Activated CD4-positive, alpha-beta T cell treated with anti-CD3 and anti-CD28 coated beads, Interleukin-10, Interleukin-2, amounts not matched to agents 100 ng/mL and 50 ng/mL, durations not matched to agents 16 hours and 8 hours (primary cell): ENCODE measurements at places on chromosomes 7 and 10.

DNA sequence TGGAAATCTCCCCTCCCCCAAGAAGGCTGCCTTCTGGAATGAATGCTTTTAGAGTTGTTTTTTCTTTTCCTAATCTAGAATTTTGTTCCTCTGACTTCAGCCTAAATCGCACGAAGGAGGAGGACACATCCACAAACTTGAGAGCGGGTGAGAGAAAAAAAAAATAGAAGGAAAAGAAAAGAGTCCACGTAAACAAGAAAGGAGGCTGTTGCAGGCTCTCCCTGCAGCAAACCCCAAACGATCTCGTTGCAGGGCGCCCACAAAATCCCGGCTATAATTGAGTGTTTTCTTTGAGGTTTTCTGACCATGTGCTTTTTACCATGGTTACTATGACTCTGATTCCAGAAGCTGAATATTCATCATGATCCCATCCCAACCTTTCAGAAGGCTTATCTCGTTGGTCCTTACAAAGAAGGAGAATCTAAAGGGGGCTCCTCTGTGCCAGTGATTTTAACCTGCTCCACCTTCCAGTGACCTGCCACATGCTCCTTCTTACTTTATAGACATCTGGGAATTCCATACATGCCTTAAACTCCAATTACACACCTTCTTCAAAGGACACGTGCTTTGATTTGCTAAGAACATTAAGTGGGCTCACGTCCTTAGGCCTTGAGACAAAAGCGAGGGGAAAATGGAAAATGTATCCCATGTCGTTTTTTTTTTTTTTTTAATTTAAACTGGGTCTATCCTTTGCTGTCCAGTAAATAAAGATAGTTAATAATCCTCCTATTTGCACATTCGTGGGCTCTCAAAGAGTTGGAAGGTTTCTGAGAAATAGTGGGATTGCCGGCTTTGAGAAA lies 5.8 kb downstream of the TWIST1 start:
- DNase-seq: no peak

- DNase-seq: no peak
Observed at GRCh38 chr7:158495786-158496185, 91.8 kb downstream of the PTPRN2 start.

GRCh38 chr10:120943542-120943941 lies 92.4 kb downstream of the WDR11 start:
- no peak for DNase-seq

- DNase-seq: peak; percentile 77
Observed at GRCh38 chr10:3972460-3973301, 187.7 kb upstream of the KLF6 start.

DNA sequence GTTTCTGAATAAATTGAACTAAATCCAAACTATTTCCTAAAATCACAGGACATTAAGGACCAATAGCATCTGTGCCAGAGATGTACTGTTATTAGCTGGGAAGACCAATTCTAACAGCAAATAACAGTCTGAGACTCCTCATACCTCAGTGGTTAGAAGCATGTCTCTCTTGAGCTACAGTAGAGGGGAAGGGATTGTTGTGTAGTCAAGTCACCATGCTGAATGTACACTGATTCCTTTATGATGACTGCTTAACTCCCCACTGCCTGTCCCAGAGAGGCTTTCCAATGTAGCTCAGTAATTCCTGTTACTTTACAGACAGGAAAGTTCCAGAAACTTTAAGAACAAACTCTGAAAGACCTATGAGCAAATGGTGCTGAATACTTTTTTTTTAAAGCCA lies 13.9 kb downstream of the MEST start:
- no peak for DNase-seq

DNA sequence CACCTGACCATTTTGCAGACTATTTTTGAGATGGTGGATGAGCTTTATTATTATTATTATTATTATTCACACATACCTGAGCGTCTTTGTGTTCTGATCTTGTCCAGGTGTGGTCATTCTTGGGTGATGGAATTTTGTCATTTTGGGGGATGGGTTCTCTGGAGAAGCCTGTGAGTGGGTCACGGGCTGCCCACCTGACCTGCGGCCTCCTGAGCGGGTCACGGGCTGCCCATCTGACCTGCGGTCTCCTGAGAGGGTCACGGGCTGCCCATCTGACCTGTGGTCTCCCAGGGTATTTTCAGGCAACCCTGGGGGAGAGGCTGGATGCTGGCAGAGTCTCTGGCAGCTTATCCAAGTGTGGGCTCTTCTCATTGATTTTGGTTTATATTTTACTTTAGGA lies 7.3 kb downstream of the SCART1 start:
- no peak for DNase-seq

GRCh38 chr7:71933426-71933825 lies 478.7 kb downstream of the CALN1 start:
- DNase-seq: no peak

GRCh38 chr10:23081891-23082290 lies 13.5 kb upstream of the MSRB2 start:
- no peak for DNase-seq

GRCh38 chr7:118583641-118584040 lies 359.1 kb downstream of the ANKRD7 start:
- DNase-seq: no peak

DNA sequence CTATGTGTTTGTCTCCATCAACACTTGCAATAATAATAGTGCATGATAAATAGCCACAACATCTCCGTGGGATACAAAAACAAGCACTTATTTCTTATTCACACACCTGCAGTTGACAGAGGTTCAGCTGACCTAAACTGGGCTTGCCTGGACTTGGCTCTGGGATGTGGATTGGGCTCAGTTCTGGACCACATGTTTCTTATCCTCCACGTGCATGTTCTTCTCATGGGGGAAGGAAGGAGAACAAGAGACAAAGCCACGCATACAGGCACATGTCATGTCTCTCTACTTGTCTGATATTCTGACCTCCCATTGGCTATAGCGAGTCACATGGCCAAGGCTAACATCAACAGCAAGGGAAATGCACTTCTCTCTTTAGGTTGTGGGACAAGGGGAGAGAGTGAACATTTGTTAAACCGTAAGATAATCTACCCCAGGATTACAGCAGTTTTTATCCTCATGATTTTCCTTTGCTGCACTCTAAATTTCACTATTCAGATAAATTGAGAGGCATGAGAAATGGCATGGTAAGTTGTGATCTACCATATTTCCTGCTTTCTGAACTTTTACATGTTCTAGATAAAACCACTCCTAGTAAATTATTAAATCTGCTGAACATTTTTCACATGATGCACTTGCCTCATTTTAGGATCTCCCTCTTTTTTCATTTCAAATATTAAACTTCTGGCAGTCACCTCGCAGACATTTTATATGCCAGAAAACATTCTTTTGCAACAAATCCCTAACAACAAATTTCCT lies 33.7 kb downstream of the CFAP58 start:
- no peak for DNase-seq

DNA sequence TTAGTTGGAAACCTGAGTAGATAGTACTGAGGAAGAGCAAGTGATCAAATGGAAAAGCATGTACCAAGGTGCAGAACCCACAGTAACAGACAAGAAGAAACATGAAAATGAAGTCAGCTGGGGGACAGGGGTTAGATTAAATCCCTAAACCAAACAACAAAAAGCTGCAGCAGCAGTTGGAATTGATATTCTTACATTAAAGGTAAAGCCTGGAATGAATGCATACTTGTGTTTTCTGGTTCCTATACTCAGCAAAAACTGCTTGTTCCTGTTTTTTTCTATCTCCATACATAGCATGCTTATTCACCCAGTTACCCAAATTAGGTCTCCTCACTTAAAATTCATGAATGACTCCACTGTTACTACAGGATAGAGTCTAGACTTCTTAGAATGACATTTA lies 92.4 kb downstream of the TPST1 start:
- no peak for DNase-seq

GRCh38 chr10:58868736-58869435 lies 307.6 kb upstream of the PHYHIPL start:
- DNase-seq: no peak

DNA sequence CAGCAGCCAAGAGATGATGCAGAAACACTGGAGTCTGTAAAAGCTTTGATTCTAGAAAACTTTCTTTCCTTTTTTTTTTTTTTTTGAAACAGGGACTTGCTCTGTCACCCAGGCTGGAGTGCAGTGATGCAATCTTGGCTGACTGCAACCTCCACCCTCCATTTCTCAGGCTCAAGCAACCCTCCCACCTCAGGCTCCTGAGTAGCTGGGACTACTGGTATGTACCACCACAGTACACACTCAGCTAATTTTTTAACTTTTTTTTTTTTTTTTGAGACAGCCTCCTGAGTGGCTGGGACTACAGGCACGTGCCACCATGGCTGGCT lies 17.0 kb upstream of the BAG3 start:
- no peak for DNase-seq

DNA sequence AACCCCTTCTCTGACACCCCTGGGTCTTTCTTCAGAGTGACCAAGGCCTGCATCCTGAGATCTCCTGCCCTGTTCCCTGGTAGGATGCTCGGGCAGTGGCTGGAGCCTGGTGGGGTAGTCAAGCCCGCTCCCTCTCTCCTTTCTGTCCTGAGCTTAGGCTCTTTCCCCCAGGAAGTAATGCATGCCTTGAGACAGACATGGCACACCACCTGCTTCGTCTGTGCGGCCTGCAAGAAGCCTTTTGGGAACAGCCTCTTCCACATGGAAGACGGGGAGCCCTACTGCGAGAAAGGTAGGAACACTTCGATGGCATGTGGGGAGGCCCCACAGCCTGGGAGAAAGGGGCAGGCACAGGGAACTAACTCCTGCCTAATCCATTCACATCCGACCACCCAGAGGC lies 37.9 kb upstream of the BMPR1A start:
- no peak for DNase-seq

DNA sequence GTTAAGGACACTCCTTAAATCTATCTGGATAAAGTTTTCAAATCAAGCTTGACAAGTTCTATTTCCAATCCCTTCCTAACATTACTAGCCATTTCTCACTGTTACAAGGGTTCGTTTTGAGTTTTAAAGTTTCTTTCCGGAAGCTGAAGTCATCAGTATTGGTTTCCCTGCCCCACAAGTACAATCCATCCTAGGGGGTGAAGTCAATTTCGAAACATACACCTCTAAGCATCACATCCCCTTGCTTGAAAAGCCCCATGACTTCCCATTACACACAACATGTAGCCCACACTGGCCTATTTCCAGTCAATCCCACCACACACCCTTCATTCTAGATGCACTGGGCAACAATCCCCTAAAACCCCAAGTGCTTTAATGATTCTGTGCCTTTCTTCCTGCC lies 13.0 kb downstream of the DPY19L1 start:
- DNase-seq: peak; percentile 25

GRCh38 chr10:55495555-55495954 lies 694.5 kb upstream of the PCDH15 start:
- no peak for DNase-seq

DNA sequence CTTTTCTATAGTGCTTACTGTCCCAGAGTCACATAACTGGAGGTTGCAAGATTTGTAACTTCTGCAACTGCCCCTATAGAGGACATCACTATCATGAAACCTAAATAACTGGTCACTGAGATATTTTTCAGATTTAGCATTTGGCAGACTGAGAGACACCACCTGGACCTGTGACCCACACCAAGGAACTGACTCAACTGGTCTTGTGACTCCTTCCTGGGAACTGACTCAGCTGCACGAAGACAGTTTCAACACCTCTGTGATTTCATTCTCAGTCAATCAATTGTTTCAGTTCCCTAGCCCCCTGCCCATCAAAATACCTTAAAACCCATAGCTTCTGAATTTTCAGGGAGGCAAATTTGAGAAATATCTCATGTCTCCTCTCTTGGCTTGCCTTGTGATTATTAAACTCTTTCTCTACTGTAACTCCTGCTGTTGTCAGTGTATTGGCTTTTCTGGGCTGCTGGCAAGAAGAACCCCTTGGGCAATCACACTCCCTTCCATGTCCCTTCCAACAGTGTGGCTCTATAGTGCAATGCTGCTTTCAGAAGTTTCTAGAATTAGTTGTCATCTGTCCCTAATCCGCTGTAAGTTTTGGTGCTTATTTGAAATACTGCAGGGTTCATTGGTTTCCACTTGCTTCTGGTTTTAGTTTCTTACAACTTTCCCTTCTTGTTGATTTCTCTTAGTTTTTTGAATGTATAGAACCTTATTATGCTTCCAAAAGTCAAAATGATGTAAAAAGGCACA lies 127.8 kb upstream of the ADCY1 start:
- peak; percentile 41 for DNase-seq

DNA sequence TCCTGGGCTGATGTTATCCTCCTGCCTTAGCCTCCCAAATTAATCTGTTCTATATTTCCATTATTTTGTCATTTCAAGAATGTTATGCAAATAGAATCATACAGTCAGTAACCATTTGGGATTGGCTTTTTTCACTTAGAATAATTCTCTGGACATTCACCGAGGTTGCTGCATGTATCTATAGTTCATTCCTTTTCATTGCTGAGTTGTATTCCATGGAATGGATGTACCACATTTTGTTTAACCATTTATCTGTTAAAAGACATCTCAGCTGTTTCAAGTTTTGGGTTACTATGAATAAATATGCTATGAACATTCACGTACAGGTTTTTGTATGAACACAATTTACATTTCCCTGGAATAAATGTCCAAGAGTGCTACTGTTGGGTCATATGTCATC lies 44.9 kb downstream of the ARHGAP21 start:
- no peak for DNase-seq

DNA sequence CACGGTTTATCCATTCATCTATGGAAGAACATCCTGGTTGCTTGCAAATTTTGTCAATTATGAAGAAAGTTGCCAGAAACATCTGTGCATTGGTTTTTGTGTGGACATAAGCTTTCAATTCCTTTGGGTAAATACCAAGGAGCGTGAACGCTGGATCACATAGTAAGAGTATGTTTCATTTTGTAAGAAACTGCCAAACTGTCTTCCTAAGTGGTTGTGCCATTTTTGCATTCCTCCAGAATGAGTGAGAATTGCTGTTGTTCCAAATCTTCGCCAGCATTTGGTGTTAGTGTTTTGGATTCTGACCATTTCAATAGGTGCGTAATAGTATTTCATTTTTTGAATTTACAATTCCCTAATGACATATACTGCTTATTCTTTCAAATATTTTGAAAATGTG lies 155.3 kb upstream of the FRMD4A start:
- DNase-seq: no peak

DNA sequence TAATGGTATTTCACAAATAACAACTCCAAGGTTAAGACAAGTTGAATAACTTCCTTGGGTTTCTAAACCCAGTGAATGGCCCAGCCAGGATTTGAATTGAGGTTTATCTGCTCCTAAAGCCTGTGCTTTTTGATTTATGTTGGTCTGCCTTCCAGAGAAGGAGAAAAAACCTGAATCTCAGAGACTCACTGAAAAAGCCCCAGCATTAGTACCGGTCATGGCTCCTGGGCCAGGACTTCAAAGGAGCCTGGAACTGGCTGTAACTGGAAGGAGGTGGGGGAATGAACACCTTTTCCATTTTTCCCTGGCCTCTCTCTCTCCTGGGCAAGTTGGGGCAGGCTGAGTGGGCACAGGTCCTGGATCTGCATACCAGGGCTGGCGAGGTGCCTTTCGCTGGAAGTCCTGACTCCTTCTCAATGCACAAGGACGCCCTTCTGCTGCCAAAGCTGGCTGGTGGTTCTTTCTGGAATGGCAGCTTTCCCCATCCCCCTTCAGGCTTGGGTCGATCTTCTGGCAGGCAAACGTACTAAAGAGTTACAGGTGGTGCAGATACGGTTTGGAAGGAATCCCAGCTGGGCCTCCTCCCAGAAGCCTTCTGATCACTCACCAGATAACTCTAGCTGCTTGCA lies 268.2 kb downstream of the PTEN start:
- no peak for DNase-seq
